ENCODE measurements at places on chromosomes 1 and 21. TPM values are rescaled to one million over a fixed set of nuclear protein-coding genes. Genes with fewer than 3 reads are reported as not detected.

ACKR1 gene
- 10.4 TPM for total RNA-seq

GRCh38 chr1:209749205-209749604 is 6.6 kb upstream of the TRAF3IP3 start:
- no peaks in the 10 kb centered on the region for H3K36me3 ChIP-seq
- no peaks in the 10 kb centered on the region for H3K4me1 ChIP-seq

- no peak for DNase-seq
- no peaks in the 10 kb centered on the region for H3K27me3 ChIP-seq
These were observed 183.4 kb downstream of the TNFSF18 start for GRCh38 chr1:172867216-172867818.

NBPF4 gene
- total RNA-seq = not detected

OR2T11 gene
- total RNA-seq = not detected

DNA sequence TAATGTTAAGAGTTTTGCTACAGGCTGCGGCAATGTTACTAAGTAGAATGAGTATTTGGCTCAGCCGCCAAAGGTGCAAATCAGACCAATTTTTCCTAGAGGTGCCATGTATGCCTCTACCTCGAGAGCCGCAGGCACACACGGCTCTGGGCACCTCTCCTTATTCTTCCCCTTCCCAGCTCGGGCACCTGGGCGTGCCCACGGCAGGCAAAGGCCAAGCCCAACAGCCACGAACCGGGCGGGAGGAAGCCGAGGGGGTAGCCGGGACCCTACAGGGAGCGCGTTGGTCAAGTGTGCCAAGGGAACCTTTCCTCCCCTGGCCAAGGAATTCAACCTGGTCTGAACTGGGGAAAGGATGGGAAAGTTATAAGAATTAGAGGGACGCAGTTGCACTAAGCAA is 31.0 kb downstream of the LRRC3 start:
- no peak overlapping the region for H3K27ac ChIP-seq
- no peaks in the 10 kb centered on the region for H3K4me1 ChIP-seq
- no peak overlapping the region for H3K4me3 ChIP-seq
- DNase-seq = no peak
- no peaks in the 10 kb centered on the region for H3K27me3 ChIP-seq

- DNase-seq = no peak
- H3K27ac ChIP-seq = peak overlapping the region; percentile 71
- H3K4me3 ChIP-seq = no peak overlapping the region
- no peaks in the 10 kb centered on the region for H3K36me3 ChIP-seq
These were observed 5.9 kb downstream of the AKT3 start for GRCh38 chr1:243844186-243844585.

GBP6 gene
- total RNA-seq = not detected

LDLRAD1 gene
- total RNA-seq = not detected

DNA sequence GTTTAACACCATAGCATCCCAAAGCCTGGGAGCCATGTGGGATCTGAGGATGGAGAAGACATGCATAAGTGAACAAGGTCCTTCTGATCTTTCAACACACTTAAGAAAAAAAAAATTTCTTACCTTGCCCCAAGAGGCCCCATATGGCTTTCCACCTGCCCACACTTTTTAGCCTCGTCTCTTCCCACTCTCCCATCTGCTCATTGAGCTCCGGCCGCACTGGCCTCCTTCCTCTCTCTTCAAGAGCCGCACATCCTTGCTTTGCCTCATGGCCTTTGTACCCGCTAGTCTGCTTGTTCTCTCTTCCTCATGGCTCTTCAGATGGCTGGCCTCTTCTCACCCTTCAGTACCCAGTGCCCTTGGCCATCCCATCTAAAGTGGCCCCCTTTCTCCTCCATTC is 70.2 kb upstream of the PDE4B start:
- H3K36me3 ChIP-seq = no peaks in the 10 kb centered on the region
- H3K4me3 ChIP-seq = no peak overlapping the region
- no peaks in the 10 kb centered on the region for H3K4me1 ChIP-seq
- no peak for DNase-seq

GPX7 gene
- total RNA-seq = 1.8 TPM

KRTAP19-3 gene
- not detected for total RNA-seq

AMY2A gene
- not detected for total RNA-seq

- no peak for DNase-seq
- no peaks in the 10 kb centered on the region for H3K27me3 ChIP-seq
- no peak overlapping the region for H3K27ac ChIP-seq
- no peaks in the 10 kb centered on the region for H3K4me1 ChIP-seq
These were observed 263.3 kb downstream of the KIF26B start for GRCh38 chr1:245418077-245418476.

GOLT1A gene
- total RNA-seq = not detected

LRRC71 gene
- total RNA-seq = 0.48 TPM

LINGO4 gene
- total RNA-seq = not detected

PRPF38B gene
- 40.0 TPM for total RNA-seq

- no peak for DNase-seq
- H3K4me1 ChIP-seq = peaks cover 24% of the 10 kb centered on the region
- H3K27me3 ChIP-seq = no peaks in the 10 kb centered on the region
- no peak overlapping the region for H3K4me3 ChIP-seq
These were observed 14.4 kb downstream of the HEYL start for GRCh38 chr1:39625009-39625408.

DNA sequence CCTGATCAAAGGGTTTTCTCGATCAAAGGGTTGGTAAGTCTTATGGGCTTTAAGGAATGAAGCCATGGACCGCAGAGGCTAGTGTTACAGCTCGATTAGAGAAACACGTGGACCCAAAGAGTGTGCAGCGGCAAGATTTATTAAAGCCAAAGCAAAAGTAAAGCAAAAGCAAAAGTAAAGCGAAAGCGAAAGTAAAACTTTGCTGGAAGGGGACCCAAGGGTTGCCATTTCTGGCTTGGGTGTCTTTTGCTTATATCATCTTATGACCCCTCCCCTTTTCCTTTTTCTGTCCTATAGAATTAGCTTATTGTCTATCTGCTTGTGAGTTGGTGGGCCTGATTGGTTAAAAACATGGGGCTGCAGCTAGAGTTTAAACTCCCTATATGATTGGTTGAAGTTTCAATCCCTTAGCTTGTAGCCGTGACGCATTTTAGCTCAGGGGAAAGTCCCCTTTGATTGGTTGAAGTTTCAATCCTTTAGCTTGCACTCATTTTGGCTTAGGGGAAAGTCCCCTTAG is 957.0 kb downstream of the AMY1C start:
- H3K36me3 ChIP-seq = peaks cover 2% of the 10 kb centered on the region
- H3K4me3 ChIP-seq = no peak overlapping the region
- no peaks in the 10 kb centered on the region for H3K27me3 ChIP-seq
- H3K27ac ChIP-seq = no peak overlapping the region

GRCh38 chr1:214422137-214422671 is 129.2 kb downstream of the PTPN14 start:
- no peaks in the 10 kb centered on the region for H3K27me3 ChIP-seq
- no peaks in the 10 kb centered on the region for H3K36me3 ChIP-seq
- no peaks in the 10 kb centered on the region for H3K4me1 ChIP-seq
- no peak overlapping the region for H3K27ac ChIP-seq

GRCh38 chr1:165856606-165857005 is 29.2 kb downstream of the UCK2 start:
- no peak overlapping the region for H3K27ac ChIP-seq
- H3K4me1 ChIP-seq = no peaks in the 10 kb centered on the region
- H3K4me3 ChIP-seq = no peak overlapping the region

GRCh38 chr1:207049974-207050391 is 1.0 kb downstream of the YOD1 start:
- H3K4me3 ChIP-seq = peak overlapping the region; percentile 95
- H3K4me1 ChIP-seq = no peaks in the 10 kb centered on the region
- peak overlapping the region; percentile 88 for H3K27ac ChIP-seq
- DNase-seq = no peak
- H3K36me3 ChIP-seq = no peaks in the 10 kb centered on the region
- no peaks in the 10 kb centered on the region for H3K27me3 ChIP-seq

OR2T3 gene
- total RNA-seq = not detected

FMO2 gene
- 74.4 TPM for total RNA-seq

GRCh38 chr21:45836694-45837670 is 144.6 kb upstream of the COL6A1 start:
- H3K27ac ChIP-seq = no peak overlapping the region
- no peak overlapping the region for H3K4me3 ChIP-seq
- H3K36me3 ChIP-seq = no peaks in the 10 kb centered on the region
- H3K27me3 ChIP-seq = no peaks in the 10 kb centered on the region

DNA sequence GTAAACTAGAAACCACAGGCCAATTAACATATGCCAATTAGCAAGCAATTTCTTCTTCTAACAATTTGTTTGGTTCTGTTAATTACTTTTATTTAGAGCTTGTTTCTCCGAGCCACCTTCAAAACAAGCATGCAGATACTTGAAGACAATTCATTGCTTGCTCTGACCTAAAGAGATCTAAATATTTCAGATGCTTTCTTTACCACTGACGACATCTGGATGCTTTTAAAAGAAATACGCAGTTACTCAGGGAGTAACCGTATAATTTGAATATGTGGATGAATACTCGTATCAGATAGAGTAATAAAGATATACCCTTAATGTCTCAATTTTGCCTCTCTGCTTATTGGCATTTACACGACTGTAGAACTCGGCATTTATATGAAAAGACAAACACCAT is 390.0 kb downstream of the DISC1 start:
- no peaks in the 10 kb centered on the region for H3K36me3 ChIP-seq
- no peak overlapping the region for H3K27ac ChIP-seq
- H3K27me3 ChIP-seq = no peaks in the 10 kb centered on the region
- no peak overlapping the region for H3K4me3 ChIP-seq

- no peaks in the 10 kb centered on the region for H3K36me3 ChIP-seq
- H3K27ac ChIP-seq = peak overlapping the region; percentile 83
- peaks cover 6% of the 10 kb centered on the region for H3K4me1 ChIP-seq
- H3K4me3 ChIP-seq = no peak overlapping the region
- no peaks in the 10 kb centered on the region for H3K27me3 ChIP-seq
These were observed 185.8 kb downstream of the PCP4 start for GRCh38 chr21:40053007-40053406.

DNA sequence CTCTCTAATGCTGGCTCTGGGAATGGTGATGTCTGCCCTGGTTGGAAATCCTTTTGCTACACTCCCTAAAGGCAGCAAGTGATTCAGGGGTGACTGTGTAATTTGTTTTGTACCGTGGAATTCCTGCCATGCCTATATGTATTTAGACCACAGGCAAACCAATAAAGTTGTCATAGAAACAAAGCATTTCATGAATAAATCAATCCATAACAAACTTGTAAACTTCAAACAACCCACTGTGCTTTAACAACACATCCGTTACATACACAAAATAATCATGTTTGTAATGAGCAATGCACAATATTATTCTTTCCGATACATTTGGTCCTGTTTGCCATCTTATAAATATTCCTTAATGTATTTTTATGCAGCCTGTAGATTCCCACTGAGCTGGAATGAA is 330.3 kb upstream of the SNX7 start:
- H3K27me3 ChIP-seq = no peaks in the 10 kb centered on the region
- no peak for DNase-seq
- H3K27ac ChIP-seq = no peak overlapping the region
- H3K4me1 ChIP-seq = no peaks in the 10 kb centered on the region
- H3K4me3 ChIP-seq = no peak overlapping the region
- H3K36me3 ChIP-seq = no peaks in the 10 kb centered on the region

GRCh38 chr1:151811181-151811580 is 6.0 kb upstream of the LINGO4 start:
- no peak for DNase-seq
- H3K36me3 ChIP-seq = no peaks in the 10 kb centered on the region
- H3K4me1 ChIP-seq = no peaks in the 10 kb centered on the region
- H3K27me3 ChIP-seq = no peaks in the 10 kb centered on the region

DNA sequence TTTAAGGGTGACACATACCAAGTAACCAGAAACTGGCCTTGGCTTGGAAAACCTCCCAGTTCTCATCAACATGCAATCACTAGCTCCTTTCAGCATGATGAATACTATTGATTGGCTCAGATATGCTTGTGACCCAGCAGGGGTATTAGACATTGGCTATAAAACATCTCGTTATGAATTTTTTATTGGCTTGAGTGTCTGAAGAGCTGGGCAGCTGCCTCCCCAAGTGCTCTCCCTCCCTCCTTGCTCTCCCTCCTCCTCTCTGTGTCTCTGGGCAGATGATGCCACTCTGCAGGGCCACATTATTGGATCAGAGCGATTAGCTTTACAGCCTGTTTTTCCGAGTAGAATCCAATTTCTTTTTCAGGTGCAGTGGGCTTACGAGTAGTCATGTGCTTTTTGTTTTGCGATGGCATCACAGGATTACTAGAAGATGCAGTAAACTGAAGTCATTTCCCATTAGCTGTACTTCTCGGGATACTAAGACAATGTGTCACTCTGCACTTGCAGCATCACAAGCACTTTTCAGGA is 79.3 kb upstream of the ATF3 start:
- no peaks in the 10 kb centered on the region for H3K4me1 ChIP-seq
- no peak overlapping the region for H3K4me3 ChIP-seq
- H3K36me3 ChIP-seq = no peaks in the 10 kb centered on the region
- H3K27me3 ChIP-seq = no peaks in the 10 kb centered on the region
- DNase-seq = no peak

DNA sequence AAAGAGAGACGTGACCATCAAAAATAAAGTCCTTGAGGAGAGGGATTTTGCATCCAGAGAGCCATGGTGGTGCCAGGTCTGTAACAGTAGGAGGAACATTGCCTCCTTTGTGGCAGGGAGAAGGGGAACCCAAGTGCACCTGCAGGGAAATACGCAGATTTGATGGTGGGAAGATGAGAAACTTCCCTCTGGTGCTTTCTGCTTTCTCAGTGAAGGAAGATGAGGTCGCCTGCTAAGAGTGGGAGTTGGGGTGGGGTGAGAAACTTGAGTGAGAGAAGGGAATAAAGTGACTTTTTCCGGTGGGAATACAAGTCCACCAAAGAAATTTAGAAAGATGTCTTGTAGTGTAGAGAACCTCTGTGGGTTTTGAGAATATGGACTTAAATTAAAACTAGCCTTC is 9.1 kb downstream of the PLA2G4A start:
- no peak overlapping the region for H3K4me3 ChIP-seq
- no peaks in the 10 kb centered on the region for H3K36me3 ChIP-seq
- H3K4me1 ChIP-seq = no peaks in the 10 kb centered on the region

DNA sequence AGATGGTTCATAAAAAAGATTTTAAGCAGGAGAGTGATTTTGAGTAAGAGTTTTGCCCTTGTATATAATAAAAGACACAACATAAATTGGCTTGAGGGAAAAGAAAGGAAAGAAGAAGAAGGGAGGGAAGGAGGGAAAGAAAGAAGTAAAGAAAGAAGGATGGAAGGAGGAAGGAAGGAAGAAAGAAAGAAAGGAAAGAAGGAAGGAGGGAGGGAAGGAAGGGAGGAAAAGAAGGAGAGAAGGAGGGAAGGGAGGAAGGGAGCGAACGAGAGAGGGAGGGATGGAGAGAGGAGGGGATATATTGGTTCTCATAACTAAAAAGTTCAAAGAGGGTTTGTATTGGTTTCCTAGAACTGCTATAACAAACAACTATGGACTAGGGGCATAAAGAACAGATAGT is 62.2 kb upstream of the PAX7 start:
- no peak overlapping the region for H3K4me3 ChIP-seq
- no peaks in the 10 kb centered on the region for H3K36me3 ChIP-seq
- H3K27me3 ChIP-seq = no peaks in the 10 kb centered on the region

DNA sequence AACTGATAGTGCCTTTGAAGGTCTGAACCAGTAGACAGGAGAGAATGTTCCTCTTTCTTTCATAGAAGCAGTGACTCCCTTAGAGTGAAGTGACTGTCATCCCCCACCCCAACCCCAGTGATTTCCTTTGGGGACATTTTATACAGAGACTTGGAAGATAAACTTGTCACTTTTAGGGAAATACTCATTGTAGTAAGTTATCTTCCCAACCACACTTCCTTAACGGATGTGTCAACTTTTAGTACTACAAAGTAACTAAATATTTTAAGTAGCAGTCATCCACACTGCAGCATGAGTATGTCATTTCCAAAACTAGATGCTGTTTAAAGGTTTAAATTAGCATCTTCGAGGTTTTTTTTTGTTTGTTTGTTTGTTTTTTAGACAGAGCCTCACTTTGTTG is 13.7 kb downstream of the LRRC8B start:
- DNase-seq = no peak
- no peak overlapping the region for H3K27ac ChIP-seq
- no peaks in the 10 kb centered on the region for H3K27me3 ChIP-seq
- H3K4me1 ChIP-seq = no peaks in the 10 kb centered on the region
- no peaks in the 10 kb centered on the region for H3K36me3 ChIP-seq
- no peak overlapping the region for H3K4me3 ChIP-seq
